ENCODE measurements at places on chromosomes 12 and 14.

GRCh38 chr12:7961395-7962178 lies 25.6 kb upstream of the SLC2A3 start:
- DNase-seq = no peak

GRCh38 chr12:12704593-12705230 lies 8.7 kb upstream of the GPR19 start:
- no peak for DNase-seq

- DNase-seq = no peak
These were observed 4.0 kb downstream of the FBXL14 start for GRCh38 chr12:1590221-1590979.

- DNase-seq = no peak
These were observed 182.9 kb downstream of the GLT1D1 start for GRCh38 chr12:129036135-129036534.

GRCh38 chr12:73632191-73632590 lies 905.4 kb upstream of the ATXN7L3B start:
- DNase-seq = no peak

GRCh38 chr12:65826353-65827171 lies 2.3 kb downstream of the HMGA2 start:
- DNase-seq = no peak

GRCh38 chr12:5535541-5535940 lies 103.6 kb downstream of the NTF3 start:
- DNase-seq = no peak

DNA sequence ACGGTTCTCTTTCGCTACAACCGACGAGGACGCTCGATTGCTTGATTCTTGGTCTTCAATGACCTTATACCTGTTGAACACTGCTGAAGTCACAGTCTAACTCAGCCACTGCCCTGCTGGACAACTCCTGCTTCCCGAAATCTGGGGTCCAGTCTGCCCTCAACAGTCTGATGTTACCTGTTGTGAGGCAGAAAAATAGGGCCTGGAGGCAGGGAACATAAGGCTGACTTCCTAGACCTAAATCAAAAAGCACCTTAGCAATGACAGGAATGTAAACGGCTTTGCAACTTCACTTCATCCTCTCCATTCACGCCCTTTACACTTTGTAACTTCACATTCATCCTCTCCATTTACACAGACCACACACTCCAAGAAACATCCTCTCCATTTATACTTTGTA lies 597 bp upstream of the GLTP start:
- no peak for DNase-seq

GRCh38 chr14:66284346-66284745 lies 201.8 kb upstream of the CCDC196 start:
- DNase-seq = no peak

DNA sequence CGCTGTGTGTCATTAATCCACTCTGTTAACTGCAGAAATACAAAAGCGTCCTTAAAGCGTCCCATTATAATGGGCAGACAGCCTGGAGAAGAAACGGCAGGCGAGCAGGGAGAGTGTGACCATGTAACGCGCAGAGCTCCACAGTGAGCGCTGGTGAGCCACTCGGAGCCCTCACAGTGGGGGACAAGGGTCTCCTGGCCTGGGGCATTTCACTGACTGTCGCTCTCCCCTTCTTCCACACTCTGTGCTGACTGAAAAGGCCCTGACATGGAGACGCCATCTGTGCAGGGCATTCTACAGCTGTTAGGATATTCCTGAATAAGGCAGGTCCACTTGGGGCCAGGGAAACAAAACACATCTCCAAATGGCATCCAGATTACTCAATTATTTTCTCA lies 24.2 kb downstream of the CCDC92 start:
- DNase-seq = no peak

DNA sequence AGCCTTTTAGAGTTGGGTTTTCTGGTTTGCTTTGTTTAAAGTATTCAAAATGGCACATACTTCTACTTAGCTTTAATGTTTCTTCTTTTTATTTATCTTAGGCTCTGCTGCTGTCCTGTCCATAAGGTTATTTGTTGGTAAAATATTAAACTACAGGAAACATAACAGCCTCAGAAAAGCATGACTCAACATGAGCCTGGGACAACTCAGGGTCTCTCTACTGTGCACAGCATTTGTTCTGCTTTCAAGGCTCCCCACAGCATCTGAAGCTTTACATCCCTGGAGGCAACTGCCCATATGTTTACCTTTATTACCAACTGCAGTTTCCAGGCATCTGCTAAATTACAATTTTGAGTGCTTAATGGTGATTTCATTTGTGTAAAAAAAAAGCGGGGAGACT lies 954.2 kb upstream of the FBXO33 start:
- no peak for DNase-seq

DNA sequence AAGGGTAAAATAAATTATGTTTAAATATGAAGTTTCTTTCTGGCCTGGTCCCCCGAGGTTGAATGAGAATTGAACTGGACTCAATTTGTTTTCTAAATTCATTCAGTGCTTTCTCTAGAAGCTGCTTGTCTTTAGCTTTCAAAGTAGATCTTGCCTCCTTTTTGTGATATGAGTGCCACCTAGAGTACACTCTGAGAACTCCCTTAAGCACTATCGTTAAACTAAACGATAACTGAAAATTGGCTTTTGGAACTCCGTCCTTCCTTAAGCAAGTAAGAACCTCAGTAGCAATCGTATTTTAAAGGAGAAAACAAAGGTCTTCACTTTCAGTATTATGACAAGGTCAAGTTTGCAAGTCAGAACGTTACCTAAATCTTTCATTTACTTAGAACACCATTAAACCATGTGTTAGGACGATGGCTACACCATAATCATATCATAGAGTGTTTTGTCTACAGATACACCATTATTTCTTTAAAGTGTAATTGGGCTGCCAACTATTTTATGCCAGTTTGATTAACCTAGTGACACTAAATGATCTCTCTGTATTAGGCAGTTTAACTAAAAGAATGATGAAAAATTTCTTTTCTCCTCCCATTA lies 364.8 kb downstream of the SNAPC1 start:
- DNase-seq = no peak

GRCh38 chr12:48932878-48933277 lies 7.6 kb upstream of the FKBP11 start:
- DNase-seq = no peak

DNA sequence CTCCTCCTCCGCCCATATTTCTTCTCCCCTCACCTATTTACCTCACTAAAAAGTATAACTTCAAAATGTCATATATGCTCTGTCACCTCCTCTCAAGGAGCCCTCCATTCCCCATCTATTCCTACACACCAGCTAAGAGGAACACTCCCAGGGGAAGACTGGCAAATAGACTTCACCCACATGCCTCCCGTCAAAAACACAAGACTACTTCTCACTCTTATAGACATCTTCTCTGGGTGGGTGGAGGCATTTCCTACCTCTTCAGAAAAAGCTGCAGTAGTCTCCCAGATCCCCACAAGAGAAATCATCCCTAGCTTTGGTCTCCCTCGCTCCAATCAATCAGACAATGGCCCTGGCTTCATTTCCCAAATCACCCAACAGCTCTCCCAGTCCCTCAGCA lies 66.2 kb downstream of the MOK start:
- no peak for DNase-seq

- no peak for DNase-seq
These were observed 411.7 kb downstream of the TMEM117 start for GRCh38 chr12:44247588-44247987.

DNA sequence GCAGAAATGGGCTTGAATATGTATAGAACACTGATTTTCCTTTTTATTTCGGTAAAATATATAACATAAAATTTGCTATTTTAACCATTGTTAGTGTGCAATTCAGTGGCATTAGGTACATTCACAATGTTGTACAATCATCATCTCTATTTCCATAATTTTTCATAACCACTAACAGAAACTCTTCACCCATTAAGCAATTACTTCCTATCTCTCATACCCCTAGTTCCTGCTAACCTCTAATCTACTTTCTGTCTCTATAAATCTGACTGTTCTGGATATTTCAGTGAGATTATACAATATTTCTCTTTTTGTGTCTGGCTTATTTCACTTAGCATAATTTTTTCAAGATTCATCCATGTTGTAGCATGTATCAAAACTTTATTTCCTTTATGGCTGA lies 8.9 kb upstream of the RNF212B start:
- DNase-seq = no peak

- DNase-seq = no peak
These were observed 15.1 kb downstream of the NDUFA9 start for GRCh38 chr12:4663971-4664505.

- no peak for DNase-seq
These were observed at the start of gene MGST1 for GRCh38 chr12:16347391-16348298. Gene MGST1, plus strand, starts transcription at chr12:16347645. Its CDS starts 6,608 bp downstream, at chr12:16354253.

- DNase-seq = no peak
These were observed 5.2 kb downstream of the RHOF start for GRCh38 chr12:121788176-121788818.

GRCh38 chr14:99548871-99549515 lies 55.0 kb downstream of the CCDC85C start:
- no peak for DNase-seq

DNA sequence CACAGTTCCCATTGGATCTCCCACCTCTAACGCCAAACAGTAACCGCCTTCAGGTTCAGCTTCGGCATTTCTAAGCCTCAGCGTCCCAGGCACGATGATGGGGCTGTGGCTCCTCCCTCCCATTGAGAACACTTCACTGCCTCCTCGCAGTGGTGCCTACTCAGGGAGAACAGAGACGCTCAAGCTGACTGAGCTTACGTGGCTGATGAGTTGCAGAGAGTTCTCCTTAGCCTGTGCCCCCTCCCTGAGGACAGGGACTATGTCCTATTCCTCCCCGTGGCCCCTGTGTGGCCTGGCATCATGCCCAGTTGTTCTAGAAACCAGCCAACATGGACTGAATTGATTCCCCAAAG lies 87.0 kb downstream of the ITPK1 start:
- no peak for DNase-seq

DNA sequence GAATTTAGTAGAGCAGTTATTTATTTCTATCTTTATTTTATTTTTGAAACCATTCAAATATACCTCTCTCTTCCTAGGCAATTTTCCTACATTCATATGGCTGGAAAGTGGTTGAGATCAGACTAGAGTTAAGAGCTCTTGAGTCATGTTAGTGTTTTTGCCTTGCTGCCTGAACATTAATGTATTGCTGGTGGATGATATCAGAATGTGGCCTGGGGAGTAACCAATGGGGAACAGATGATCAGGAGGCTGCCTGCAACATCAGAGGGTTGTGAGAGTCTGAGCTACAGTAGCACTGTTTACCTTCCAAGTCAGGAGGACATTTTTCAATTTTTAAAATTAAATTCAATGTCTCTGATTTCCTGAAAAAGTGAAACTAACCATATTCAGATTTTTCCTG lies 166.3 kb upstream of the TRHDE start:
- DNase-seq = no peak

DNA sequence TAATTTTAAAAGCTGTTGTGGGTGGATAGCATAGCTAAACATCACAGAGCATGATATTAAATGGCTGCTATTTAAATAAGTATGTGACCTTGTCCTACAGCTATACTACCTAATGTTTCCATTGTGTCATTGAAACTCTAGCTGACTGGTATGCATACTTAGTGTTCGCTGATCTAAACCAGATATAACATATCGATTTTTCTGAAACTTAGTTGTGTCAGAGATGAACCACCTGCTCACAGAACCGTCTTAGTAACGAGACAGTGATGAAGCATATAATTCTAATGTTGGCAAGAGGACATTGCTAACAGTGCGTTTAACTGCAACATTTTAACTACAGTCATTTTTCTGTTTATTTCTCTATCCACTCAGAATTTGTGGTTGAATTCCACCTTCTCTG lies 36.1 kb upstream of the NUAK1 start:
- DNase-seq = no peak

DNA sequence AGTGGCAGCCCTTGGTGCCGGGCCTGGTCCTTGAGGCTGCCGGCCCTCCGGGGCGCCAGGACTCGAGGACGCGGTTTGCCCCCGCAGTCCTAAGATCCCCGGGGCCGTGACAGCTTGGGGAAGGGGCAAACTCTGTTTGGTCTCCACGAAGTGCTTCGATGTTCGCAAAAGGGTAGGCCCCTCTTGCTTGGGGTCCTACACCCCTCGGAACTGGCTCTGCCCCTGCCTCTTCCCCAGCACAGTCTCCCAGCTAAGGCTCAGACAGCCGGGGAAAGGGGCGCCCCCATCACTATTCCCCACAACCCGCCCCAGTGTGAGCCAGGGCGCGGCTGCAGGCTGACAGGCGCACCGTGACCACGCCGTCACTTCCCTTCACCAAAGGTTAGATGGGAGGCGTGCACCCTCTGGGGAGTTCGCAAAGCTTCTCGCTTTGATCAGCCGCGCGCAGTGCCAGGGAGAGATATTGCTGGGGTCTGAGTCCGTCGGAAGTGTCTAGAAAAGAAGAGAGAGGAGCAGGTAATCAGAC lies 7.2 kb upstream of the OTX2 start:
- DNase-seq = no peak

- no peak for DNase-seq
These were observed 26.0 kb downstream of the ASPG start for GRCh38 chr14:104111301-104112112.
